ENCODE measurements at places on chromosomes 5 and 9.

GRCh38 chr5:40332970-40333369 is 346.7 kb upstream of the PTGER4 start:
- DNase-seq, result no peak

- no peak for DNase-seq
Measured at GRCh38 chr9:82038897-82039296, 50.3 kb downstream of the SPATA31D1 start.

DNA sequence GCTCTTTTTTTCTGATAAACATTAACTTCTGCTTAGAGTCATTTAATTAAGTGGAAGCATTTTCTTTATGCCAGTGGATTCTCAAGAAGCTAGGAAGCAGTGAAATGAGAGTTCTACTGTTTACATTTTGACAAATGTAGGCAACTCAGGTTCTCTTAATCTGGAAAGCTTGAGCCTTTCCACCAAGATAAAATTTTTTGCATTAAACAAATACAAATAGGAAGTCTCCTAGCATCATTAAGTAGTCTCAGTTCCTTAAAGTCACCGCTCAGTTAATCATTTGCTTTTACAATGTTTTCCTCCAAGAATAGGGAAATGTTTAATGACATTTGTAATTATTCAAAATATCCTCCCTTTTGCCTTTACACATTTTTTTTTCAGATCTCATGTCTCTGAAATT is 290.4 kb upstream of the PDE4D start:
- DNase-seq, result no peak

DNA sequence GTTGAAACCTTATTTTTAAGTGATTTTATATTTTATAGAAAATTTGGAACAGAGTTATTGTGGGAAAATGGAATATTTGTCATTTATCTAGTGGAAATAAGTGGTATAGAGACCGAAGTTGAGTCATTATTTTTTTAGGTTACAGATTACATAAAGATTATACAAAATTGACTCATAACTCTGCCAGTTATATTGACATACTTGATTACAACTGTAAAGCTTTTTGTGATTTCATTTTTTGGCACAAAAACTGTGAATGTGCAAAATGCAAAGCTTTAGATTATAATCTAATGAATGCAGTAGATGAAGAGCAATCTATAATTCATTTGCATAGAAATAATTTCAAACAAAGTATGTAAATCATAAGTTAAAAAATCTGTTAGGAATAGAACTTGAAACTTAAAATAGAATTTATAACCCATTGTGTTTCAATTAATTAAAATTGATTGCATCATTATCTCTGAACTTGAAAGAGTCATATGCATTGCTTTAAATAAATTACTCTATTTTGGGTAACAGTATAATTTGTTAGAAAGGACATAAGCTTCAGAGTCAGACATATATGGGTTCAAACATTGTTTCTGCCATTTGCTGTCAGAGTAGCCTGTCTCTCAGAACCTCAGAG is 280.4 kb downstream of the FER start:
- no peak for DNase-seq

DNA sequence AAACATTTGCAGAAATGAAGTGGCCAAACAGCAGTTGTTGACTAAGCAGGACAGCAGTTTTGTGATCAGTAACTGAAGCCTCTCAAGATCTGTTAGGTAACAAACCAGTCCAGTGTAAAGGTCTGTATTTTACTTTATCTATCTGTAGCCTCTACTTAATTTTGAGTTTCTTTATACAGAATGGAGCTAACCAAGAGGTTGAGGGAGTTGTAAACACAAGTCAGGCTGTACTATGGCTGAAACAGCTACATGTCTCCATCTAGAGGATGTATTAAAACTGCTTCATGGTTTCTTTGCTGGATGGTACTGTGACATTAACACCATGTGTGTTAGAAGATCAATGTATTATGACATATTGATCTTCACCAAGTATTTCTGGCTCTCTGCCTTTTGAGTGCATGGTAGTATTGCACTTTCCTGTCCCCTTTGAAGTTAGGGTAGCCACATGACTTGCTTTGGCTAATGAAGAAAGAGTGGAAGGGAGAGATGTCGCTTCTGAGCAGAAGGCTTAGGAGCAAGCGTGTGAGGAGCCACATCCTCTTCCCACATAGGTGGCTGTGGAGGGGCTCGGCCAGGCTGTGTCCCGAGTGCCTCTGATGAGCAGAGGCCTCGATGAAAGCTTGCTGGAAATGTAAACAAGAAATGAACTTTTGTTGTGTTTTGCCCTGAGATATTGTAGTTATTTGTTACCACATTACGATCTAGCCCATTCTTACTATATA is 105.6 kb upstream of the PCA3 start:
- no peak for DNase-seq

DNA sequence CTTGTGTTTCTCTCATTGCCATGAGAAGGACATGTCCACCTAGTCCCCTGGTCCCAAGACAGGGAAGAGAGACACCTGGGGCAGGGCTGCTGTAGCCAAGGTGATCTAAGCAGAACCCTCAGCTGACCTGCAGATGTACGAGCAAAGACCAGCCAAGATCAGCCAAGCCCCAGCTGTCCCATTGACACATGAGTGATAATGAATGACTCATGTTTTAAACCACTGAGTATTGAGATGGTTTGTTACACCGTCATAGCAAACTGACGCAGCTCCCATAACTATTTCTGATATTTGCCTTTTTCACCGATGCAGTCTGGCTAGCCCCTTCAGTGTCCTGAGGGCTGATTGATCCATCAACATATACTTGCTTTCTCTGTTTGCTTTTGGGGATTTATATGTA is 6.7 kb downstream of the OR1K1 start:
- no peak for DNase-seq

DNA sequence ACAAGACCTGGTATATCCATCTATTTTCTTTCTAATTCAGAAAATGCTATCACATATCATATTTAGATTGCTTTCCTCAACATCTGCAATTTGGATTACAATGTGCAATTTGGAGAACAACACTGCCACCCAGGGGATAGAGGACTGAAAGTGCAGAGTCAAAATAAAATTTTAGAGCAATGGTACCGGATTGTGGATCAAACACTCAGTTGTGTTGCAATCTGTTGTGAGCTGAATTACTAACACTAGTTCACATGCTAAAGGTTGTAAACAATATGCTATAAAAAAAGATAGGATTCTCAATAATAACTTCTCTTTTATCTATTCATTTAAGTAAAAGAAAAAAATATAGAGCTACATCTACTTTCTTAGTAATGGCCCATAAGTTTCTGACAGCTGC is 11.9 kb upstream of the SRFBP1 start:
- peak; percentile 20 for DNase-seq

DNA sequence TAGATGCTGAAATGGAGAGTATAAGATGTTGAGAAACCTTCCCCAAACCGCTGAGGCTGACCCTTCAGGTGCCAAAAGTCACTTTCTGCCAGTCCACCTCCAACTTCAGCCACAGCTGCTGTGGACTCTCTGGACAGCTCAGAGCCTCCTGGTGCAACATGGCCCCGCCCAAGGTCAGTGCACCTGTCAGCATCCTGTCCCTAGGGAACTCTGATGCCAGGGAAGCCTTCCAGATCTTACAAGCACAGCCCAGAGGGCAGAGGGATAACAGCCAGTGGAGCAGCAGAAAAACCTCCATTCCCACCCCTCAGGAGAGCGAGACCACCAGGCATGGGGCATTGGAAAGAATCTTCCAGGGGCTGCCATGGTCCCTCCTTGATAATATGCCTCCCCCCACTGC is 10.5 kb upstream of the PTGES2 start:
- DNase-seq, result no peak

- no peak for DNase-seq
Measured at GRCh38 chr9:133200631-133201030, 8.4 kb downstream of the OBP2B start.

- DNase-seq, result no peak
Measured at GRCh38 chr5:18010053-18010452, 375.8 kb downstream of the TAF11L14 start.

DNA sequence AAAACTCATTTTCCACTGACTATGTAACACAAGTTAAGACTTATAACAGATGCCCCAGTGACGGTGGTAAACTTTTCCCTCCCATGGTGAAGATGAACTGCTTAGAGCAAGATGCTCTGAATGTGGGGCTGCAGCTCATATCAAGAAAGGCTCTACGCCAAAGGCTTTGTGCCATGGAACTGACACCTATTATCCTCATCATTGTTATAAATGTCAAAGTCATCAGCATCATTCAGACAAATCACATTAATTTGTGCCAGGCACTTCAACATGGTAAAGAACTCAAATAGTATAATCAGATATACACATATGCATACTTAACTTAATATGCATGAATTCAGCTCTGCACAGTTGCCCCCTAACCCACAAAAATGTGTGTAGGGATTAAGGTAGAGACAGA is 305.9 kb upstream of the ATP10B start:
- no peak for DNase-seq

GRCh38 chr9:20725675-20726074 is 41.6 kb downstream of the FOCAD start:
- no peak for DNase-seq

DNA sequence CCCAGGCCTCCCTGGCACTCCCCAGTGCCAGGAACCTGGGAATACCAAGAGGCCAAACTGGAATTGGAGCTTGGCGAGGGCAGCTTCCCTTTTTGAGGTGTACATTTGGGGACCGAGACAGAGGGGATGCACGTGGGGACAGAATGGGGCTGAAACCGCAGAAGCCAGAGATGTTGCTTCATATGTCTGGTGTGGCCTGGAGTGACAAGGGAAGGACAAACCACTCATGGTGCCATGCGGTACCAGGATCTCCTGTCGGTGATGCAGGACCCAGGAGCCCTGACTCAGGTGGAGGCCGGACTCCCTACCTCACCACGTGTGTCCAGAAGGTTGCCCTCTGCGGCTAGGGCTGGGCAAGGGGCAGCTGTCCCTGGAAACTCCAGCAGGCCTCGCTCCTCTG is 4.0 kb upstream of the CSF2 start:
- DNase-seq, result no peak

All from stimulated activated CD4-positive, alpha-beta T cell treated with anti-CD3 and anti-CD28 coated beads, Interleukin-4, amount 100 ng/mL, for 24 hours (primary cell).